ENCODE measurements at places on chromosomes 2 and 18.

DNA sequence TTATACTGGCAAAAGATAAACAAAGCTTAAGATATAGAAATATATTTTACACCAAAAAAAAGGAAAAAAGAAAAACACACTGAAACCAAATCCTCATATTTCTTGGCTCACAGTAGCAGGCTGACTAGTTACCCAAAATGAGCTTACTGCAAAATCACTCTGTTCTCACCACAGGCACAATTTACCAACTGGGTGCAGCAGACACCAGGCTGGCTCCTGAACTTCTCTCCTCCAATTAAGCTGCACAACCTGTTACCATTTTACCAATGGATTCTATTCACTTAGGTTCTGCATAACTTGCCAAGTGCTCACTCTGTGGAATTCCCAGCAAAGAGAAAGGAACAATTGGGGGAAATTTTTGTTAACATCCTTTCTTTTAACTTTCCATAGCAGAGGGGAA is 679.3 kb downstream of the ZEB2 start:
- DNase-seq = no peak

DNA sequence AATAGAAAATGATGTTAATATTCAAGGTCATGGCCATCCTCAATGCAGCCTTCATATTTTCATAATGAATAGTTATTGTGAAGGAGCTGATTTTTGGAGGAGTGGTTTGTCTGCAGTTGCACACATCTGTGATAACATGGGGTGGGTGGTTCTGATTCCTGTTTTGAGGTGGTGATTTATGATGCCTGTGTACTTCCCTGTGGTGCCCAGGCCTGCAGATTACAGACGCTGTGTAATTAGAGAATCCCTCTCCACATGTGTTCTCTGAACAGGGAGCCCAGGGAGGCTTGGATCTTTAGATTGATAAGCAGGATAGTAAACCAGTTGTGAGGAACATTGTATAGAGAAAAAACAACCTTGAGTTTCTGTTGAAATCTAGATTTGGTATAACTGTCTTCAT is 117.5 kb downstream of the AGAP1 start:
- DNase-seq = no peak

DNA sequence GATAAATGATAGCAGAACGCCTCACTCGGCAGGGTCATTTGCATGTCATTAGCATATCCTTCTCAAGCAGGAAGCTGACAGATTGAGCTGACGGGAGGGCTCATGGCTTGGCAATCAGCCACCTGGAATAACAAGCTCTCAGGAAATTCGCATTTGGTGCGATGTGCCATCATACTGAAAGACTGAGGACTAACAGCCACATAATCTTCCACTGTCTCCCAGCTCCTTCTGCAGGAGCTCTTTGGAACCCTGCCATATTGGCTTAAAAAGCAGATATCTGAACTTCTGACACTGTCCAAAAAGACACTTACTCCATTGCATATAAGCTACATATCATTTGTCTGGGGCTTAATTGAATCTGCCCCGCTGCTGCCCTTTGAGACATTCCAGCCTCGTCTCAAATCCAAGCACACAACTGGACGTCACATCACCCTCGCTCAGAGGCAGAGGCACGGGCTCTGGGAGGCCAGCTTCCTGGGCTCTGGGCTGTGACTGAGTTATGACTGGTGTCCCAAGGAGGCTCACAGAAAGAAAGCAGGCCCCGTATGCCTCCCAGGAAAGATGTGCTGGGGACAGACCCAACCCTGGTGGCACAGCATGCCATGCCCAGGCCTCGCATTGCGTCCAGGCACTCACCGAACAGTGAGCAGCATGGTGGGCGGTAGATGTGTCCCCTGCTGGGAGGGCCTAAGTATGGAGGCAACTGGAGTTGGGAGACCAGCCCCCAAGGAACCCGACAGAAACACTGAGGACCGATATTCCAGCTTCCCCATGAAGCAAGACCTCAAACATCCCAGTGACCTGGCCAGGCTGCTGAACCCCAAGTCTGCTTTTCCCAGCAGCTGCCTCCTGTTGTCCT is 228.0 kb downstream of the ATAD2B start:
- DNase-seq = peak; percentile 4

- DNase-seq = no peak
Measured at GRCh38 chr18:1252936-1253335, 348.3 kb downstream of the ADCYAP1 start.

DNA sequence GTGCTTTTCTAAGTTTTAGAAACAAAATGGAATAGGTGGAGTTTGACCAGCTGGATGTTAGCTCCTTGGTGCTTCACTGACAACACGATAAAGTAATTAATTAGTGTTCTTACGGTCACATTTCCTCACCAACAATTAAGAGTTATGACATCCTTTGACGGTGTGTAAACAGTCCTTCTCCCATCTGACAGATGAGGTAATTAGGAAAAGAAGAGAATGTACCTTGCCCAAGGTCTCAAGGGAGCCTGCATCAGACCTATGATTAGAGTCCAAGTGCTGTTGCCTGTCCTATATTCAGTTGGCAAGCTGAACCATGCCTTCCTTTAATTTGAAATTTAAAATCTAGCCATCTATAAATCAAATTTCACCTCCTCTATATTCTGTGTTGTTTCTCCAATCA is 48.3 kb upstream of the STK17B start:
- no peak for DNase-seq

DNA sequence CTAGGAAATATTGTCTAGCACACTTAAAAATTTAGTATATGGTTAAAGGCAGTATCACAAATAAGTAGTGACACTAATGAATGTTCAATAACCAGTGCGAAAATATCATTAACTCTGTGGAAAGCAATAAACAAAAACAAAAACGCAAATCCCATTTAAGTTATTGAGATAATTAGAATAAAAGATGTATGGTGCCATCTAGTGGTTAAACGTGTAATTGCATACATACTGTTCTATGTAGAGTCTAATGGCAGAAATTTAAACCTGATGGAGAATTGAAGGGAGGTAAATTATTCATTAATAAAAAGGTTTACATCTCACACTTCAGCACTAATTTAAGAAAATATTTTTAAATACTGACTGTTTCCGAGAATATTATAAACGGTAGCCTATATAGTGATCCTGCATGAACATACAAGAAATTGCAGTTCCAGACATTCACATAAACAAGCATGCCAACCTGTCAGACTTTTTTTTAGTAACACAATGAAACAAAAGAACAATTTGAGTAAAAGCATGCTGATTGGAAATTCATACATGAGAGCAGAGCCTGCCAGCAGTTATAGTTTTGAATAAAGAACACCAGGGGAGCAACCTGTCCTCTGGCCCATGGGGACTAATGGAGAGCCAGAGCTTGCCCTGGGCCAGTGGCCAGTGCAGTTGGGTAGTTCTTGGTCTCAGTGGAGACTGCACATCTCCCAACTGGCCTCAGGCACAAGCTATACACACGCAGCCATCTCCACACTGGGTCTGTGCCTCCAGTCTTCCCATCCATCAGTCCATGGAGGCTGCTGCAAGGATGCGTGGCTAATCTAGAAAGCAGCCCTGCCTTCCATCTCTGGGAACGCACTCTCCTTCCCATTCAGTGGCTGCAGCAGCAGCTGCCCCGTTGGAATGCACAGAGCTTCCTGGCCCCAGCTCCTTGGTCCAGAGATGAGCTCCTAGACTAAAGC is 28.0 kb downstream of the GCG start:
- peak; percentile 70 for DNase-seq

- no peak for DNase-seq
Measured at GRCh38 chr2:171470129-171470528, 36.1 kb downstream of the DCAF17 start.

DNA sequence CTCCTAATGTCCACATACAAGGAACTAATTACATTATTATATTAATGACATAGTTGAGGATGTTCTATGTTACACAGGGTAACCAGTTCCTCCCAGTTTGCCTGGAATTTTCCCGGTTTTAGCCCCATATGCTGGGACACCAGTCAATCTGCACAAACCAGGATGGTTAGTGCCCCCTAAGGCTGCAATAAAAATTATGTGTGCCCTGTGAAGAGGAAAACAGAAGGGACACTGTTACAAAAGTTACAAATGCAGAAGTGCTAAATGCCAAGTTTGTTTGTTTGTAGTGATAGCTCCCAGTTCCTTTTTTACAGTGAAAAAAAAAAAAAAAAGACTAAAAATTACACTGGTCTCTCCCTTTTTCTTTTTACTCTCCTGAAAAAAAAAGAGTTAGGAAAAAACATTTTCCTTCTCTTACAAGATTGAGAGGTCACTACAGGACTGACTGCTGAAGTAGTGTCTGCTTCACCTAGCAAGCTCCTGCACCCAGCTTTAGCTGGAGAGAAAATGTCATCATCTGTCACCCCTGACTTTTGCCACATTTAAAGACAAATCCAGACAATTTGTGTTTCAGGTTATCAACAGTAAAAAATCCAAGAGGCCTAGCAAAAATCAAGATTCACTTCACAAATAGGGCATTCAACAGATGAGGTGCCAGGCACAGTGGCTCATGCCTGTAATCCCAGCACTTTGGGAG is 3.2 kb downstream of the ANKRD44 start:
- DNase-seq = no peak

DNA sequence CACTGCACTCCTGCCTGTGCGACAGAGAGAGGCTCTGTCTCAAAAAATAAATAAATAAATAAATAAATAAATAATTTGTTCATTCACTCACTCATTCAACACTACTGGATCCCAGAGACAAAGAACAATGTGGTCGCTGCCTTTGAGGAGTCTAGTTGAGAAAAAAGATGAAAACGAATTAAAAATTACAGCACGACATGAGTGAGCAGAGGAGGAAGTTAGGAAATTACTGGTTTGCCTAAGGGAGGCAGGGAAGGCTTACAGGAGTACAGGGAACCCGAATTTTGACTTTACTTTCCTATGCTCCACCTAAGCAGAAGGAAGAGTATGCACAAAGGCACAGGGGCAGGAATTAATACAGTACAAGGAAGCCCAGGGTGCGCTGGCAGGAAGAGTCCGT is 4.2 kb upstream of the KCMF1 start:
- no peak for DNase-seq

DNA sequence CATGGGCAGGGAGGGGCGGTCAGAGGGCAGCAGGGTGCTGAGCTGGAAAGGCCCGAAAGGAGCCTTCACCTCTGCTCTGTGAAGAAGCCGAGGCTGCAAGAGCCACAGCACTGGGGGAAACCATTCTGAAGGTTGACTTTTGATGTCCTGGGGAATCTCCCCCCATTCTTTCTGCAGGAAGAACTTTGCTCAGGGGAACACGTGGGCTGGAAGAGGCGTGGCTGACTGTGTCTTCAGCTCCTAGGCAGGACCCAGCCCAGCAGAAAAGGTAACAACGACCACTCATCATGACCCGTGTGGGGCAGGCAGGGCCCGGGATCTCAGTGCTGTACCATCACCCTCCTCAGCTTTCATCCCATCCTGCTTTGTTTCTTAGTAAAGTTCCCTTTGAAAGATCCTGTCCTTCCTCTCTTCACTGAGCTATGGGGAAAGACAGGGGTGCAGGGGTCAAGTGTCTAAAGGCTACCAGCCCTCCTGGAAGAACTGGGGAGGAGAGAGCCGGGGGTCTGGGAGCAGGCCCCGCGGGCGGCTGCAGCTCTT is 312.7 kb downstream of the CELF4 start:
- DNase-seq = no peak

DNA sequence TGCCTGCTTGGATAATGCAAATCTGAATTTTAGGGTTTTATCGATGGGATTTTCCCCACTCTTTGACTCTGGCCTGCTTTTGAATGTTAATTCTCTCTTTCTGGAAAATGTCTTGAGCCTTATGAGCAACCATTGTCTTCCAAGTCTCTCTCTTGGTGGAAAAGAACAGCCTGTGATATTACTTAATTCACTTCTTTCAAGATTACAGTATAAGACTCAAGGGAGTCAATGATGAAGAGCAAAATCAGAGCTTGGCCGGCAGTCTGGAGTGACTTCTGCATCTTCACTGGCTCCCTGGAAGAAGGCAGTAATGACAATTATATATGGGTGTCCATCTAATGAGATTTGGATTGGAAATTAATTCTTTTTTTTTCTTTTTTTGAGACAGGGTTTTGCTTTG is 122.9 kb upstream of the ZEB2 start:
- no peak for DNase-seq

DNA sequence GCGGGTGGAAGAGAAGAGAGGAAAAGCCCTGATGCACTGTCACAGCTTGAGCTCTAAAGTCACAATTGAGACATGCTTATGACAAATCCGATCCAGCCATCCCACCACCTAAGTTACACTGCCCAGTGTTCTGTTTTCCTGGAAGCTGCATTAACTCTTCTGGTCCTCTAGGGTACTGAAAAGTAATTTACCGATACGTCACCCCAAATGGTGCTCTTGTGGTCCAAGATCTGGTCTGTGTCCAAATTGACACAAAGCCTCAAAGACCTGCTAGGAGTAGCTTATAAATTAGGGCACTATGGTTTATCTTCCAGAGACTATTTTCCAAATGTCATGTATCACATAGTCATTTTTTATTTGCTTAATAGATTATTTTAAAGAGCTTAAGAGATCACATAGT is 186.7 kb upstream of the ETAA1 start:
- DNase-seq = no peak

GRCh38 chr2:74050151-74050550 is 65.4 kb downstream of the TET3 start:
- no peak for DNase-seq

- no peak for DNase-seq
Measured at GRCh38 chr2:235478609-235479008, 15.2 kb upstream of the AGAP1 start.

- no peak for DNase-seq
Measured at GRCh38 chr18:33483908-33484307, 43.4 kb upstream of the CCDC178 start.

DNA sequence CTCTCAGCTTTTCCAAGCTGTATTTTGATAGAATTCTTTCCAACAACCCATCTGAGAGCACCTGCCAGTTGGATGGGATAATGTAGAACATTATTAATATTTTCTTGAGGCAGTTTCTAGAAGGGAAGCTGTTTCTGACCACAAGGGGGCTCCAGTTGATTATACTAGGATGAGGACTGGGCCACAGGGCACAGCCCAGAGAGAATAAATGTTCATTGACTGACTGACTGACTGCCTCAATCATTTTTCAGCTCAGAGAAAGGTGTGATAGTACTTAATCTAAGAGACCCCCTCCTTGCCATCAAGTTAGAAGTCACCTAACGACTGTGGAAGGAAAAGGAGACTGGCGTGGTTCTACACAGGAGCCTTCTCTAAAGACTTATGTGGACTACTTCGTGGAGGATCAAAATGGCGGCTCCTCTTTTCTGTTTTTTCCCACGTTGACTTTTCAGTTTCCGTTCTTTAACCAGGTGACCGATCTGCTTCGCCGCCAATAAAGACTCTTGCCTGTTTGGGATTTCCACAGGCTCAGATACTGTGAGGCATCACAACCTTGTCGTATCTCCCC is 31.9 kb upstream of the CREG2 start:
- DNase-seq = peak; percentile 67

- no peak for DNase-seq
Measured at GRCh38 chr2:28495551-28496250, at the start of gene PLB1. Gene PLB1 (plus strand): TSS chr2:28496060. CDS start chr2:28496115, 55 bp downstream.
